ENCODE measurements at places on chromosomes 1 and 21. TPM values are rescaled to one million over a fixed set of nuclear protein-coding genes. Genes with fewer than 3 reads are reported as not detected.

The PCAT6 gene
- total RNA-seq, result 1.7 TPM

- DNase-seq, result no peak
Observed at GRCh38 chr1:5109633-5110032, 455.2 kb downstream of the AJAP1 start.

DNA sequence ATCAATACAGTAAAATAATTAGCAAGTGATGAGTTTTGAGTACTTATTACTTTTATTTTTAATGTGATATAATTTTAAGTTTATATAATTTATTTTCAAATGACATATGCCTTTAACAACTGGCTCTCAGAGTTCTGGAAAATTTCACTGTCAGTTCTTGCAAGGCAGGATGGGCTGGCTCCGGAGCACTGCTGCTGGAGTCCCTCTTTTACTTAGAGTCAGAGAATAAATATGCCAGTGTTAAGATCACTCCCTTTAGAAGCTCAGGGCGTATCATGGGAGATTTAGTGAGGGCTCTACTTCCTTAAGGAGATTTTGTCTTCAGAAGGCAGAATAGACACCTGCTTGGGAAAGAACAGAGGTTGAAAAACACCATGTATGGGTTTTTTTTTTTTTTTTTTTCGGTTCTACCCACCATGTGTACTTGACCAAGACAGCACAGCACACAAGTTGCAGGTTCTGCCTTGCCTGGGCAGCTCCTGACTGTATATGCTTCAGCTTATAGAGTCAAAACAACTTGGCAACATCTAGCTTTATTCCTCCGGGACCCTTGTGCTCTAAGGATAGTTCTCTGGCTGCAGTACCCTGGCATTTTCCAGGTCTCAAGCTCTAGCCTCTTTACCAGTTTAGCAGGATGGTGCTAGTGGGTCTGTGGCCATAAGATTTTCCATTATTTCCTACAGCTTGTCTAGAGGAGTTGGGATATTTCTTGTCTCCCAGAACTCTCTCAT lies 29.7 kb upstream of the FMOD start:
- DNase-seq, result no peak

DNA sequence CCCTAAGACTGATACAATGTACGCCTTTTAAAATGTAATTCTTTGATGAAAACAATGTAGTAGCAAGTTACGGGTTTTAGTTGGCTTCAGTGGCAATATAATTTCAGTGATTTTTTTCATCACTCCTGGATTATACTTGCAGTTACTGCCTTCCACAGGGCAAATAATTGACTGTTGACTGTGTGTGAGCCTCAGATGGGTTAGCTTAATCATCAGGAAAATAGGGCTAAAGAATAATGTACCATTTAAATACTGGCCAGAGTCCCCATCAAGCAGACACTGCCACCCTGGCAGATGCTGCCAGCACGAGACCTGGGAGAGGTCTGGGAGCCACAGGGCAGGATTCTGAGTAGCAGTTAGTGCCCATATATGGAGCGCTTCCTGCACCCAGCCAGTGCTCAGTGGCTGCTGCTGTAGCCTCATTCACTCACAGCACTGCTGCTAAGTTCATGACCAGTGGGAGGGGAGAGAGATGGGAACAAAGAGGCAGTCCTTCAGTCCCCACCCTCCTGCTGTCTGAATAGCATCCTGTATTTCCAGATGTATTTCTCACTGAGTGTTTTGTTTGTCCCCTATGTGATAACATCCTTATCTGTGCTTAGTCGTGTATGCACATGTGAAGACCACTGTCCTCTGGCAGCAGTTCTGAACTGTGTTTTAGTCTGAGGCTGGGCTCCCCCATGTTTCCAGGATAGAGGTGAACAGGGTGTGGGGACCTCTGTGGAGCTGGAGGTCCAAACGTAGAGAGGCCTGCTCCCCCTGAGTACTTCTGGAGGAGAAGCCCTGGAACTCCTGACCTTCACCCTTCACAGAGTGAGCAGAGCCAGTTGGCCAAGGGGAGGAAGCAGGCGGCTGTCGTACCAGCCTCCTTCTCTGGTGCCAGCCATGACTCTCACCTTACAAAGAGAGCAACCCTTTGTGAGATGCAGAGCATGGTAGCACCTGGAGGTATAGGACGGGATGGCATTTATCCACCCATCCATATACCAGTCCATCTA lies 80.4 kb downstream of the ADARB1 start:
- no peak for DNase-seq

- no peak for DNase-seq
Observed at GRCh38 chr1:96688767-96689166, 32.8 kb upstream of the PTBP2 start.

- DNase-seq, result no peak
Observed at GRCh38 chr1:92342401-92342800, 43.5 kb downstream of the RPAP2 start.

Data from left cardiac atrium (tissue), 4 donors.